Activated CD4-positive, alpha-beta T cell treated with anti-CD3 and anti-CD28 coated beads, Interleukin-2, amount 50 U/mL, for 24 hours (primary cell): ENCODE measurements at places on chromosomes 4 and X.

DNA sequence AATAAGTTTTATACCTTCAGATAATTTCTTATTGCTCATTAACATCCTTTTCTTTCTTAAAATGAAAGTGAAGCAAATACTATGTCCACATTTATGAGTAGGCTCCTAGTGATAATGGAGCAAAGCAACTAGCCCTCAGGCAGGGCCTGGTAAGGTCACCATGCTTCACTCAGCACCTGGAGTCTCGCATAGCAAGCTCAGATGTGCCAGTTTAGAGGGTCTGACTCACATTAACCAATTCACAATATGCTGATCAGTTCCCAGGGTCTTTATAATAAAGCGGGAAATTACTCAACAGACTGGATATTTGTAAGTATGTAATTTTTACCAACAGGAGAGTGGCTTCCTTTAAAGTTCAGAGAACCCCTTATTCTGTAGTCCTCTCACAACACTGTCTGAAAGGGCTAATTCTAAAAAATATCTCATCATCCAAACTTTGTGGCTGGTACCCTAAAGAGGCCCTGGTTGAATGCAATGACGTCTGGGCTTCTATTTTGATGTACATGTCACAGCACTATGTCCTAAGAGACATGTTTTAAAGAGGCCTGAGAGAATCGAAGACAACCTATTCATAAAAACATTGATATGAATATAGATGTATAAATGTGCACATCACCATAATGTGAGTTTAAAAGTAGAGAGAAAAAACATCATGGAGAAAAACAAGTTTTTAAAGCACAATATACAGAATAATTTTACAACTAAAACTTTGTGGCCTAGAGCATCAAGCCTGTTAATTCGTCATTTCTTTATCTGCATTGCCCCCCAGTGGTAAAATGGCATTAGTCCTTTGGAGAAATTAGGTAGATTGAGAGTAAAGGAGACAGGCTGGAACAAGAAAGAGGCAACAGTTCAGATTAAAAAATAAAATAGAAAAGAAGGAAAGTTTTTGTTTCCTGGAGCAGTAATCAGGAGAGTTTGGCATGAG is 44.3 kb downstream of the IL21 start:
- peak; percentile 43 for DNase-seq

DNA sequence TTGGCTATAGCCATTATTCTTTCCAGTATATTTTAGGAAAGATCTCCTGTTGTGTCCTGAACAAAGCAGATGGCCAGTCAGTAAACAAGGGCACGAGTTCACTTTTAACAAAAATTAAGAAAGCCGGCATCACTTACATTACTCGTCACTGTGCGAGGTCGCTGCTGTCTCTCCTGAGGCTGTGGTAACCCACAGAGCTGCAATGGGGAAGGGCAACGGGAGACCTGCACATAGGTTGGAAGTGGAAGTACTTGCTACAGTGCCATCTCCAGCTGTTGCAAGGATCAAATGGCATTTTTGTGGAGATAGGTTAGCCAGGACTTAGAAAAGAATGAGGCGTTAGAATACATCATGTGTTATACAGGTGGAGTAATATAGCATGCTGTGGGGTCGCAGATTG is 132.2 kb downstream of the KLHL8 start:
- no peak for DNase-seq

- DNase-seq = no peak
Observed at GRCh38 chr4:5996641-5997040, 21.6 kb downstream of the C4orf50 start.

DNA sequence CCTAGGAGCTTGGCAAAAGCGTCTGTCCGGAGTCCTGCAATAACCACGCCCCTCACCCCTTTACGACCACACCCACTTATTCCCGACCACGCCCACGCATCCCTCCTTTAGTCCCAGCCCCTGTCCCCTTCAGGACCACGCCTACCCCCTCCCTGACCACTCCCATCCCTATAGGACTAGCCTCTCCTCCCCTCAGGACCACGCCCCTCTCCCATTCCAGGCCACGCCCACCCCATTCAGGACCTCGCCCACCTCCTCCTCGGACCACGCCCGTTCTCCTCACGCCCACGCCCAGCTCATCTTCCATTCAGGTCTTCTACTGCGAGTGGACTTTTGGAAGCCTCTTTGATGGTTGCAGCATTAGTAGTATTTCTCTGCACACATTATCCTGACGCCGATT is 131.2 kb upstream of the STX18 start:
- no peak for DNase-seq

GRCh38 chrX:118114971-118115370 is 1.6 kb downstream of the KLHL13 start:
- DNase-seq = no peak

GRCh38 chr4:86449746-86450588 is 90.1 kb upstream of the MAPK10 start:
- DNase-seq = no peak

DNA sequence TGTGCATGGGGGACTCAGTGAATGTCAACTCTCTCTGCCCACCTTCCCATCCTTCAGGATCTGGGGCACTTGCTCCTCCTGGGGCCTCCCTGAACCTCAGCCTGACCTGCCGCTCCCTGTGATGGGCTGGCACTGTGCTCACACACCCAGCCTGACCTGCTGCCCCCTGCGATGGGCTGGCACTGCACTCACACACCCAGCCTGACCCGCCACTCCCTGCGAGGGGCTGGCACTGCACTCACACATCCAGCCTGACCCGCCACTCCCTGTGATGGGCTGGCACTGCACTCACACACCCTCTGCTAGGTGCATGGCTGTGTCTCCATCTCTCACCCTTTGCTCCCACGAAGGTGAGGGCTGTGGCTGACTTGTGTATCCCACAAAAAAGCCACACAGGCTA is 103.4 kb downstream of the ABLIM2 start:
- DNase-seq = no peak

DNA sequence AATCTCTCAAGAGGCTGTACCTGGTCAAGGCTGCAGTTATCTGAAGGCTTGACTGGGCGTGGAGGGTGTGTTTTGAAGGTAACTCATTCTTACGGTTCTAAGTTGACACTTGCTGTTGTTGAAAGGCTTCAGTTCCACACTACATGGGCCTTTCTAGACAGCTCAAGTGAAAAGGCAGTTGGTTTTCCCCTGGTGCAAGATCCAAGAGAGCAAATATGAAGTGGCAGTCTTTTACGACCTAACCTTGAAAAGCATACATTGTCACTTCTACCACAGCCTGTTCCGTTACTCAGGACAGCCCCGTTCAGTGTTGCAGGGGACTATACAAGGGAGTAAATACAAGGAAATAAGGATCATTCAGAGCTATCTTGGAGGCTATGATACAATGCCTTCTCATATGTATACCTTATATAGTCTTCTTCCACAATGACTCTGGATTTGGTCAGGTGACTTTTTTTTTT is 46.2 kb downstream of the PDS5A start:
- DNase-seq = no peak

DNA sequence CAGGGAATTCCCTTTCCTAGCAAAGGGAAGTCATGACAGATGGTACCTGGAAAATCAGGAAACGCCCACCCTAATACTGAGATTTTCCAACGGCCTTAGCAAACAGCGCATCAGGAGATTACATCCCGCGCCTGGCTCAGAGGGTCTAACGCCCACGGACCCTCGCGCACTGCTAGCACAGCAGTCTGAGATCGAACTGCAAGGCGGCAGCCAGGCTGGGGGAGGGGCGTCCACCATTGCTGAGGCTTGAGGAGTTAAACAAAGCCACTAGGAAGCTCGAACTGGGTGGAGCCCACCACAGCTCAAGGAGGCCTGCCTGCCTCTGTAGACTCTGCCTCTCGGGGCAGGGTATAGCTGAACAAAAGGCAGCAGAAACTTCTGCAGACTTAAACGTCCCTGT is 507.7 kb downstream of the ZIC3 start:
- no peak for DNase-seq

GRCh38 chr4:44071959-44072955 is 376.4 kb downstream of the KCTD8 start:
- no peak for DNase-seq

DNA sequence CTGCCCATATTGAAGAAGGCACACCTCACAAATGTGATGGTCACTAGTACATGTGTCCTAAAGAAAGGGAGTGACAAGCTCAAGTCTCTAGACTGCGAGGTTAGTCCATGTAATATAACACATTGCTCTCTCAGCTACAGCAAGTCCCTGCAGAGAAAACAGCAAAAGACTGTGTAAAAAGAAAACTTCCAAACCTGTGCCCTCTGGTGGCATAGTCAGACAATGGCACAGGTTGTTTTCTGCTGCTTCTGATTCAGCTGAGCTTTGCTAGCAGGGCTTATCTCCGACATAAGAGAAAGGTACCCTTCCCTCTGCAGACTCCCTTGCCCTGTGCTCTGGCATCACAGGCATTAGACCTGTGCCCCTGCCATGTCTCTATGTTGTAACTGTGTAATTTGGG is 1.4 kb upstream of the SERPINA7 start:
- DNase-seq = no peak

DNA sequence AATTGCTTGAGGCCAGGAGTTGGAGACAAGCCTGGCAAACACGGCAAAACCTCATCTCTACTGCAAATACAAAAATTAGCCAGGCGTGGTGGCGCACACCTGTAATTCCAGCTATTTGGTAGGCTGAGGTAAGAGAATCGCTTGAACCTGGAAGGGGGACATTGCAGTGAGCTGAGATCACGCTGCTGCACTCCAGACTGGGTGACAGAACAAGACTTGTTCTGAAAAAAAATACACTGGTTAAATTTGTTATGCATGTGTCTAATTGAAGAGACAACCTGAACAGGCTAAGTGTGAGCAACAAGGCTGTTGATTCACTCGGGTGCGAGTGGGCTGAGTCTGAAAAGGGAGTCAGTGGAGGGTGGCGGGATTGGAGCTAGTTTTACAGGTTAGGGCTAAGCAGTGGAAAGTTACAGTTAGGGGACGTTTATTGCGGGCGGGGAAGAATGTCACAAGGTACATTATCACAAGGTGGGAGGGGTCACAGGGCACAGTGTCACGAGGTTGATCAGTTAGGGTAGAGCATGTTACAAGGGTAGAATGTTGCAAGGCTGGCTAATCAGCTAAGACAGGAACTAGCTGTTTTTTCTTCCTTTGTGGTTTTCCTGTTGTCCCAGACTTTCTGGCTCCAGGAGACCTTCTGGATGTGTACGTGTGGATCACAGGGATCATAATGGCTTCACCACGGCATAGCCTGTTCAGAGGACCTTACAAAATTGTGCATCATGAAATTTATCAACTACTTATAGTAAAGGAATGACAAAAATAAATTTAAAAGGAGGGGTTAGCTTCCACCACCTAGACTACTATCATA is 115.8 kb downstream of the NAA11 start:
- DNase-seq = no peak

DNA sequence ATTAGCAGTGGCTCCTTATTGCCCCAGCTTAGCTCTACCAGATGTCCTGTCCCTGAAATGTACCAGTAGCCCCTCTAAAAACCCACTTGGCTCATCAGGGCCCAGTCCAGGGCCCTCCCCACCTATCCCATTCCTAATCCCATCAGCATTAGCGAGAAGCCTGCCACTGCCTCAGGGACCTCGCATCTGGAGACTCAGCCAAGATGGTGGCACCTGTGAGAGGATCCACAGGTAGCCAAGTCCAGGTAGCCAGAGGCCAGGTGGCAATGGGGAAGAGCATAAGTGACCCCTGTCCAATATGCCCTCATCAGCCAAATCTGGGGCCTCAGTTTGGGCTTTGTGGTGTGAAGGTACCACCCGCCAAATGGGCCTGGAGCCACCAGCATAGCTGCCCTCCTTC is 97.7 kb downstream of the MAMLD1 start:
- no peak for DNase-seq

- DNase-seq = no peak
Observed at GRCh38 chr4:6232836-6233785, 32.8 kb upstream of the JAKMIP1 start.

DNA sequence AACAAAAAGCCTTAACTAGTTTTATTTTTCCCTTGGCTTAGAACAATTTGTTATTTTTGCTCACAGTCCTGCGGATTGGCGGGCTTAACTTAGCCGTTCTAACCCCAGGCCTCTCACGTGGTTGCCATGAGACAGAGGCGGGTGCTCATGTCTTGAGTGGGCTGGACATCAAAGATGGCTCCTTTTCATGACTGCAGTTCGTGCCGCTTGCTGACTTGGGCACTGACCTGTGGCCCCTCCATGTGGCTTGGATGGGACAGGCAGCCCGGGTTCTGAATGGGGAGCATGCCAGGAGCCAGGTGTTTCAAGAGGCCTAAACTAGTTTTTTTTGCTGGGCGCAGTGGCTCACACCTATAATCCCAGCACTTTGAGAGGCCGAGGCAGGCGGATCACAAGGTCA is 40.7 kb downstream of the CDS1 start:
- no peak for DNase-seq

DNA sequence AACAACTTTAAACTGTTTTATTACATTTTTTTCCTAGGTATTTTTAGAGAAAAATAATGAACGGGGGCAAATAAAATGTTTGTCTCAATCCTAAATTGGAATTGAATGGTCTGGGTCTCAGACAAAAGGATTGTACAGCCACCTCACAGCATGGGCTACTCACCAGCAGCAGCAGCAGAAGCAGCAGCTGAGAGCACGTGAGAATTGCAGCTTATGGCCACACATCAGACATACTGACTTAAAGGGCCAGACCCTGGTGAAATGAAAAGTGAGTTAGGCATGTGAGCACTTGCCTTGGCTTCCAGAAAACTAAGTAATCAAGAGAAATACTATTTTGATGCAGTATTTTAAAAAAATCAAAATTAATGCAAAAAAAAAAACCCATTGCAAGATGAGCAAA is 56.6 kb downstream of the AASDH start:
- no peak for DNase-seq

GRCh38 chr4:120704538-120704937 is 218.0 kb downstream of the PRDM5 start:
- no peak for DNase-seq

- DNase-seq = no peak
Observed at GRCh38 chrX:105865709-105866108, 43.4 kb downstream of the NRK start.

DNA sequence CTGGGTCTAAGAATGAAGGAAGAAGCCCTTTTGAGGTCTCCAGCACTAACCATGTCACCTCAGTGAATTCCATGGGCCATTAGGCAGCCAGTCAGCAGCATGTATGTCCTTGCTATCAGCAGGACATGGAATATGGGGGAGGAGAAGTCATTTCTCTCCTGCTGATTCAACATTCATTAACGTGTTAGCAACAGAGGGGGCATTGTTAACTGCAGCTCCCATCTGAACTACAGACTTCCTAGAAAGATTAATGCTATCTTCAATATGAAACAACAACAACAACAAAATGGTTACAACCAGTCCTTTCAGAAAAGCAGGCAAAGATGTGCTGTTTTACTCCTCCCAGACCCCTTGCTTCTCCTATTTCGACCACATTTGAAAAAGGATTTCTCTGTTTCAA is 120.4 kb upstream of the SLC34A2 start:
- DNase-seq = no peak

DNA sequence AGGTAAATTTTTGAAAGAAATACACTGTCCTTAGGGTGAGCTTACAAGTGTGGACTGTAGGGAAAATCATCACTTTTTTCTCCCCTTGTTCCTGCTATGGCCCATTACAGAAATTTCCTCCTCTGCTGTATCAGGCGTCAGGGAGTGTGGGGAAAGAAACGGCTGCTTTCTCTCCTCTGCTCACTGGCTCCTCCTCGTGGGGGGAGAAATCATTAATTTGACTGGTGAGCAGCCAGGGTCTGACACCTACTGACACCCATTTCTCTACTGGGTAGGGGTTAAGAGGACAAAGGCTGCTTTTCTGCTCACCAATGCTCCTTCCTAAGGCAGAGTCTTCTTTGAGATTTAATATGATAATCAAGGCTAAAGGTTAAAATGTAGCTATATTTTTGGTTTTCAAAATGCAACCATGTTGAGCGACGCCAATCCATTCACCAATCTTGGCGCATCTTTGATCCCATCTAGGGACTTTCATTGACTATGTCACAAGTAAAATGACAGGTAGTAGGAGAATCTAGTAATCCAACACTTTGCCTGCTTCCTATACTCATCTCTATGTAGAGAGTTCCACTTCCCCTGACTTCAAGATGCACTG is 25.1 kb downstream of the SETD7 start:
- peak; percentile 37 for DNase-seq
